ENCODE measurements at places on chromosomes 3 and 15.

GRCh38 chr3:99087277-99087676 is 185.8 kb upstream of the DCBLD2 start:
- DNase-seq = no peak

DNA sequence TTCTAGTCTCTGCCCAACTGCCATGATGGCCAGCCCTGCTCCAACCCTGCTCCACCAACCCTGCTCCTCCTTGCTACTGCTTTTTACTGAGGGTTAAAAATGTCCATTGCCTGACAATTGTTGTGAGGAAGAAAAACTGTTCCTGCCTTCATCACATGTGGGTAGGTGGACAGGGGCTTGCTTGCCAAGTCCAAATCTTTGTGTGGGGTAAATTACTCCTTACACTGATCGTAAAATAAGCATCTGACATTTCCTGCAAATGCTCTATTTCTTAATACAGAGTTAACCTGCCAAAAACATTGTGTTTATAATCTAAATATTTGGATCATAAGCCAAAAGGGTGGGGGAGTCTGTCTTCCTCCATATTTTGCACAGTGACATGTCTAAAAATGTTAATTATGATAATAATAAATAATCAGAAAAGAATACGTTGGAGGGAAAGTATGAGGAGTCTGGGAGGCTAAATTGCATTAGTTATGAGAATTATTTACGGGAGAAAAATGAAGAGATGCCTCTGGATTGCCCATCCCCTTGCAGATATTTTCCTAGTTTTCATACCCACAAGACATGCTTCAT is 242.5 kb upstream of the TBL1XR1 start:
- DNase-seq = no peak

DNA sequence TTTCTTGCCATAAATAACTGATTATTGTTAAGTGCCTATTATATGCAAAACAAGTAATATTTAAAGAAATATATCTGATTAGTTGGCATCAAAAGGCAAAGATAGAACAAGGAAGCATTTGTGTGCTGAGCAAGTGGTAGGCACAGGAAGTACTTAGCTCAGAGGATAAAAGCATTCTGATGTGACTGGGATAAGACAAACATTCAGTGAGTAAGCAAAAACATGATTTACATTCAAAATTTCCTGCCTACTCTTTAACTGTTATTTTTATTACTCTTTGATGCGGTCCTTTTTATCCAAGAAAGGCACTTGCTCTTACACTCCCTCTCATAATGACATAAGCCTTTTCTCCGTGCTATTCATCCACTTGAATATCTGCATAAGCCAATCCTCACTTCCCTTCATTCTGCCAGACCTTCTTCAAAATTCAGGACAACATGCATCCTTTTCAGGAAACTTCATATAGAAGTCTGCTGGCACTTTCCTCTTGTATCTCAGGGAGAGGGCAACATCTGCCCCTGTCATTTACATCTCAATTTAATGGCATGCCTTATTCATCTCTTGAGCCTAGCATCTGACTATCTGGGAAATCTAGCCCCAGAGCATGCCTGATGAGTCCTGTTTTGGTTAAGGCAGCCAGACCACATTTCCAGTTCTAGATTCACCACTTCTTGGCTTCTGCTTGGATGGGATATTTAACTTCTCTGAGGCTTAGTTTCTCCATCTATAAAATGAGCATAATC is 478.2 kb upstream of the ROBO2 start:
- DNase-seq = no peak

- DNase-seq = peak; percentile 88
These were observed 3.5 kb downstream of the DUSP7 start for GRCh38 chr3:52052831-52053306.

DNA sequence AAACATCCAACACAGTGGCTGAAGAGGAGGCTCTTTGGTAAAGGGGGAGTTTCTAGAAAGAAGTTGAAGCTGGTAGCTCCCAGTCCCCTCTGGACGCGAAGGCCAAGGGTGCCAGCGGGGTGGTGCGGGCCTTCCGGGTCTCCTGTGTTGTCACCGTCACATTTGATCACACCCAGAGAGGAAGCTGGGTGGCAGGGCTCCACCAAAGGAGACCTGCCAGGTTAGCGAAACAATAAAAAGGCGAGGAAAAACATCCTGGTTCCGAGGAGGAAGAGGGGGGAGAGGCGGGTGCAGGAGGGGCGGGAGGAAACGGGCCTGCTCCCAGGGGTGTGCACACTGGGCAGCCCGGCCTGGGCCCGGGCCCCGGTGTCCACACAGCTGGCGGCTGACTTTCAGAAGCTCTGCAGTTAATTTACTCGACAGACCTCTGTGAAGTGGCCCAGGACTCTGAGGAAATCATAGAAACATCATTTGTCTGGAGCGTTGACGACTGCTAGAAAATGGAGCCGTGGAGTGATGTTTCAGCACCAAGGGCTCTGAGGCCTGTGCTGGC is 12.1 kb downstream of the HEG1 start:
- no peak for DNase-seq

GRCh38 chr3:159789742-159790635 is 198.6 kb upstream of the IL12A start:
- DNase-seq = no peak

- peak; percentile 80 for DNase-seq
These were observed 611 bp upstream of the BNIP2 start for GRCh38 chr15:59689626-59690236.

DNA sequence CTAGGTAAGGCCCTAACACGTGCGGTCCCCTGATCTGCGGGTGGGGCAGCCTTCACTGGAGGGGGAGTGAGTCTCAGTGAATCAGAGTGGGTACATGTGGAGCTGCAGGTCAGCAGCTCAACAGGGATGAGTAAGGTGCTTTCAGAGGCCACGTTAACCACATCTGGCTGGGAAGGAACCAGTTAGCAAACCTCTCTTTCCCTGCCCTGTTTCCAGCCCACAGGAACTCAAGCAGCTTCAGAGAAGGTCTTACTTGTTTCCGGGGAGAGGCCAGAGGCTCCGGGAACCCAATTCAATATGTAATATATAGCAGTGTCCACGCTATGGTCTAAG is 175.3 kb downstream of the XXYLT1 start:
- DNase-seq = no peak

DNA sequence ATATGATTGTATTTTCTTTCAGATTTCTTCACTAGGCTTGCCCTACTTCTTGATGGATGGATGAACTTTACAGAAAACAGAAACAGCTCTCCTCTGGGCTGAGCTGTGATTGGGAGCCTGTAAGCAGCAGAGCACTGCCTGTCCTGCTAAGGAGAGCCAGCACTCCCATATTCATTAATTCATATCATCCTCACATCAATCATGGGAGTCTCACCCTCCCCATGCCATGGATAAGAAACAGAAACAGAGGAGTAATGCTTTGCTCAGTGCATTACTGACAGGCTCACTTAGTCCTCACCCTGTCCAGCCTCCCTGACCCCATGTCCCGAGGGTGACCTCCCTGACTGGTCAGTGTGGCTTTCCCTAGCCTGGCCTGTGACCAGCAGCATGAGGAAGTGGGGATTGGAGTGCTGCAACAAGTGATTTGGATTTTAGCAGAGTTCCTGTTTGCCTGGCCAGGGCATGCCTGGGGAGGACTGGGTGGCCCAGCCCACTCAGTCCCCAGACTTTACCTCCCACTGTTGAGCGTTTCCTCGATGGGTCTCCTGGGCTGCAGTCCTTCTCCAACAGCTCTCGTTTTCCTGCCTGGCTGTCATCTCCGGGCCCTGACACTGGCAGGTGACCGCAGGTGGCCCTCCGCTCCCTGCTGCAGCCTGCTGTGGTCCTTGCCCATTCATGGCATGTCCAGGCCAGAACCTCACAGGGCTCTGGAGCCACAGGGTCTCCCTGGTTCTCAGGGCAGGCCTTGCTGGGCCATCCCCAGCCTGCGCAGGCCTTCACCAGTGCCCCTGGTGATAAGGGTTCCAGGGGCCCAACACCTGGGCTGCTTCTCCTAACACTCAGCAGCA is 1.3 kb upstream of the TMIE start:
- DNase-seq = peak; percentile 92

GRCh38 chr3:169052465-169053302 is 610.8 kb downstream of the MECOM start:
- no peak for DNase-seq

- DNase-seq = no peak
These were observed 48.5 kb downstream of the ANAPC13 start for GRCh38 chr3:134437211-134437752.

DNA sequence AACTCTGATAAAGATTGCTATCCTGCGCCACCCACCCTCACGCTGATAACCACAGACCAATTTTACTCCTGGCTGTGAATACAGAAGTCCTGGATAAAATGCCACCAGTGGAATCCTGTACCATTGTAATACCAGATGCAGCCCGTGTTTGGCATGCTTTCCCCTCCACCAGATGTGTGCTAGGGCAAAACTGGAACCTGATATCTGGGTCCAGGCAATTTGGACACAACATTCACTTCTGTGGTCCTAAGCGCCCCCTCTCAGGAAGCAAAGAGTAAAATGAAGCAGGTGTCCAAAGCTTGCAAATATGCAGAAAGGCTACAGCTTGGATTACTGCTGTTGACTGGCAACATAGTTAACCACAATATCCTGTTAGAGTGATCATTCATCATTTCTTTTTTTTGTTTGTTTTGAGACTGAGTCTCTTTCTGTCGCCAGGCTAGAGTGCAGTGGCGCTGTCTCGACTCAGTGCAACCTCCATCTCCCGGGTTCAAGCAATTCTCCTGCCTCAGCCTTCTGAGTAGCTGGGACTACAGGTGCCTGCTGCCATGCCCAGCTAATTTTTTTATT is 32.8 kb downstream of the LOXL1 start:
- no peak for DNase-seq

DNA sequence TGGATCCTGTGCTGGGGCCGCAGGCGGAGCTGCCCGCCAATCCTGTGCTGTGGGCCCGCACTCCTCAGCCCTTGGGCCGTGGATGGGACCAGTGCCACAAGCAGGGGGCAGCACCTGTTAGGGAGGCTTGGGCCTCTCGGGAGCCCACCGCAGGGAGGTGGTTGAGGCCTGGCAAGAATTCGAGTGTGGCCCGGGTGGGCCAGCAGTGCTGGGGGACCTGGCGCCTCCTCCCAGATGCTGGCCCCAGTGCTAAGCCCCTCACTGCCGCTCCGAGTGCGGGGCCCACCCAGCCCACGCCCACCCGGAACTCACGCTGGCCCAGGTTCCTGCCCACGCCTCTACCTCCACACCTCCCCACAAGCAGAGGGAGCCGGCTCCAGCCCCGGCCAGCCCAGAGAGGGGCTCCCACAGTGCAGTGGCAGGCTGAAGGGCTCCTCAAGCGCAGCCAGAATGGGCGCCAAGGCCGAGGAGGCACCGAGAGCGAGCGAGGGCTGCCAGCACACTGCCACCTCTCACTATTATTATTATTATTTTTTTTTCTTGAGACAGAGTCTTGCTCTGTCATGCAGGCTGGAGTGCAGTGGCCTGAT is 31.4 kb upstream of the TBL1XR1 start:
- DNase-seq = no peak

GRCh38 chr15:95287720-95288103 is 1042.8 kb upstream of the NR2F2 start:
- DNase-seq = no peak

- no peak for DNase-seq
These were observed 241.8 kb upstream of the LRTM1 start for GRCh38 chr3:55169608-55170072.

Data from inflammatory macrophage treated with lipopolysaccharide for 4 hours (primary cell).